ENCODE measurements at places on chromosomes 7 and 10. TPM values are rescaled to one million over a fixed set of nuclear protein-coding genes. Genes with fewer than 3 reads are reported as not detected.

DNA sequence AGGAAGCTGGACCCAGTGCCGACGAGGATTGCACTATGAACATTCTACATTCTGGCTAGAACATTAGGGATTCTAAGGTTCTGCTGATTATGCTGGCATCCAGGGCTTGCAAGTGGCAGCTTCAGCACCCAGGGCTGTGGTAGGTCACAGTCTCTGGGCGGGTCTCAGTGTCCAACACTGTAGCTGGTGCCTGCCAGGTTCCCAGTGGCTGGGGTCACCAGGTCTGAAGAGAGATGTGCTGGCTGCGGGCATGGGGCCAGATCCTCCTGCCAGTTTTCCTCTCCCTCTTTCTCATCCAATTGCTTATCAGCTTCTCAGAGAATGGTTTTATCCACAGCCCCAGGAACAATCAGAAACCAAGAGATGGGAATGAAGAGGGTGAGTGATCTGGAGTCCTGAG lies at the start of gene PTTG1IP2:
TSS of gene PTTG1IP2 (plus strand) at position 86 of the 400 bp plus-strand sequence. CDS start at position 234, 148 bp downstream.
- no peak within 1 kb of the TSS for H3K27ac ChIP-seq
- no peaks in the 10 kb centered on the region for H3K36me3 ChIP-seq
- H3K4me3 ChIP-seq = no peak within 1 kb of the TSS
- no peaks in the 10 kb centered on the region for H3K4me1 ChIP-seq
- H3K27me3 ChIP-seq = no peaks in the 10 kb centered on the region
- no peak for DNase-seq

The GLI3 gene
- total RNA-seq = 12.6 TPM

The FAM25A gene
- total RNA-seq = not detected

The ENKUR gene
- total RNA-seq = not detected

GRCh38 chr10:48623607-48624132 lies 18.8 kb upstream of the ARHGAP22 start:
- no peaks in the 10 kb centered on the region for H3K36me3 ChIP-seq
- H3K4me3 ChIP-seq = no peak overlapping the region
- H3K4me1 ChIP-seq = no peaks in the 10 kb centered on the region

DNA sequence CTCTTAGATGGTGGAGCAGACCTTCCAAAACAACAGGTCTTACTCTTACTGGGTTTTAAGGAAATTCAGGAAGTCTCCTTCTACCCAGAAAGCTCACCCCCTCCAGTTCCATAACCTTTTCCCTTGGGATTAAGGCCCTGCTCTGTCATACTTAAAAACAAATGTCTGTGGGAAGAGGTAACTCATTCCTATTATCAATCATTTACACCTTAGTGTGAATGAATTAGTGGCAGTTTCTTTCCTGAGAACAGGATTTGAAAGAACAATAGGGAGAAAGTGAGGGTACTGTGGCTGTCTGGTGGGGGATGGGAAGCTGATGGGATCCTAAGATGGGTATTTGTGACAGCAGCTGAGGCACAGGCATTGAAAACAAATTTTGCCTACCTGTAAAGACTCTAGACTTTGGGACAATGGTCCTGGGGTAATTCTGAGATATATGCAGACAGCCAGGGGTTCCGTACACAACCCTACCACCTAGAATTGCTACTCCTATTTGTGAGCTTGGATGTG lies 22.2 kb upstream of the PDLIM1 start:
- H3K27me3 ChIP-seq = no peaks in the 10 kb centered on the region
- DNase-seq = no peak
- H3K4me1 ChIP-seq = peaks cover 30% of the 10 kb centered on the region
- no peak overlapping the region for H3K4me3 ChIP-seq

- no peak overlapping the region for H3K4me3 ChIP-seq
- no peak for DNase-seq
- H3K27me3 ChIP-seq = no peaks in the 10 kb centered on the region
- no peak overlapping the region for H3K27ac ChIP-seq
- no peaks in the 10 kb centered on the region for H3K36me3 ChIP-seq
Observed at GRCh38 chr7:49333180-49333881, 409.0 kb downstream of the CDC14C start.

DNA sequence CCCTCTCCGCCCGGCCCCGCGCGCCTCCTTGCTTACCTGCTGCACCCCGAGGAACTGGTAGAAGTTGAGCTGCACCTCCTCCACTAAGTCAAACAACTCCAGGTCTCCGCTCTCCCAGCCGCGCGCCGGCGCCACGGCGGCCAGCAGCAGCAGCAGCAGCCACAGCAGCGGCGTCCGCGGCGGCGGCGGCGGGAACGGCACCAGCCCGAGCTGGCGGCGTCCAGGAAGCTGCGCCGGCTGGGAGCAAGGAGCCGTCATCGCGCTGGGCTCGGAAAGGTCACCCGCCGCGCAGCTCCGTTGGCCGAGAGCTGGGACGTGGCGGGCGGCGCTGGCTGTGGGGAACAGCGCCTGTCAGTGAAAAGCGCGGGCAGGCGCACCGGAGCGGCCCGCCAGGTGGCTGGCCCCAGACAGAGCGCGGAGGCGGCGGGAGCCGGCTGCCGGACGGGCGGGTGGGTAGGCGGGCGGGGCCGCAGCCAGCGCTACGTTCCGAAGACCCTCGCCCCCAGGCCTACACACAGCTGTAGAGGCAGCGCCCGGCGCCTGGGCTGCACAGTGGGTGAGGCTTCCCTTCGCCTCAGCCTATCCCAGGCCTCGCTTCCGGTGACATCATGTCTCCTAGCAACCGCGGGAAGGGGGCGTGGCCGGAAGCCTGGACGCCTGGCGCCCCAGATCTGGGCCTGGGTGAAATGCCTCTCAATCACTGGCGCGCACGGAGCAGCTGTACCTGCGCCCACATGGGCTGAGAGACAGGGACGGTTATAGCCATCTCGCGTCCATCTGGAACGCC lies at the start of gene DNAJC1:
TSS of gene DNAJC1 (minus strand) at position 554 of the 787 bp plus-strand sequence. CDS start at position 258, 296 bp downstream.
- H3K27ac ChIP-seq = peak within 1 kb of the TSS; percentile 97
- H3K4me3 ChIP-seq = peak within 1 kb of the TSS; percentile 94
- no peaks in the 10 kb centered on the region for H3K27me3 ChIP-seq
- no peaks in the 10 kb centered on the region for H3K36me3 ChIP-seq
- DNase-seq = peak; percentile 95
- peaks cover 9% of the 10 kb centered on the region for H3K4me1 ChIP-seq

DNA sequence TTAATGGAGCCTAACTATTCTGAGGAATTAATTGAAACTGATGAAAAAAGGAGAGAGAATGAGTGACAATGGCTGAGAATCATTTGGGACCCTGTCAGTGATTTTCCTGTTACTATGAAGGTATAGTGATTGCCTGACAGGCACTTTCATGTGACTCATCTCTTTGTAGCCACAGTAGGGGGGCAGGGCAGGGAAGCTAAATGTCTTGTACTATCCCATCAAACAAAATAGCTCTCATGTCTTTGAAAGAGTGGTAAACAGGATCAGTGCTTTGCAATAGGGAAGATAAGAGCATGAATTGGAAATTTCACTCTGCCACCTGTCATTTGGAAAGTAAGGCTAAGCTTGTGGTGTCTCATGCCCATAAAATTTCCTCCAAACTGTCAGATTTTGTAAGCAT lies 94.5 kb upstream of the GSDME start:
- no peak for DNase-seq
- H3K27ac ChIP-seq = no peak overlapping the region
- no peak overlapping the region for H3K4me3 ChIP-seq
- no peaks in the 10 kb centered on the region for H3K27me3 ChIP-seq
- no peaks in the 10 kb centered on the region for H3K4me1 ChIP-seq

GRCh38 chr10:36675458-36675880 lies 449.9 kb upstream of the ANKRD30A start:
- H3K4me3 ChIP-seq = no peak overlapping the region
- no peaks in the 10 kb centered on the region for H3K36me3 ChIP-seq
- no peak for DNase-seq
- no peaks in the 10 kb centered on the region for H3K27me3 ChIP-seq
- H3K4me1 ChIP-seq = no peaks in the 10 kb centered on the region

DNA sequence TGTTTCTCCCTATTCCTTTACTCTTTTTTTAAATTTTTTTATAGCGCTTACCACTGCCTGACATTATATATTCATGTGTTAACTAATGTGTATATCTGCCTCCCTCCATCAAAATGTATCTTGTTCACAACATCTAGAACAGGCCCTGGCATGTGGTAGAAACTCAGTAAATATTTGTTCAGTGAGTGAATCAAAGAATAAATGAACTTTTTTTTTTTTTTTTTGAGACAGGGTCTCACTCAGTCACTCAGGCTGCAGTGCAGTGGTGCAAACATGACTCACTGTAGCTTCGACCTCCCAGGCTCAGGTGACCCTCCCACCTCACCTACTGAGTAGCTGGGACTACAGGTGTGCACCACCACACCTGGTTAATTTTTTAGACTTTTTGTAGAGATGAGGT lies 7.5 kb upstream of the CALD1 start:
- H3K27me3 ChIP-seq = no peaks in the 10 kb centered on the region
- DNase-seq = no peak
- no peak overlapping the region for H3K27ac ChIP-seq
- no peak overlapping the region for H3K4me3 ChIP-seq
- no peaks in the 10 kb centered on the region for H3K36me3 ChIP-seq

The ARHGAP12 gene
- total RNA-seq = 54.8 TPM
